ENCODE measurements at places on chromosomes 12 and 14.

DNA sequence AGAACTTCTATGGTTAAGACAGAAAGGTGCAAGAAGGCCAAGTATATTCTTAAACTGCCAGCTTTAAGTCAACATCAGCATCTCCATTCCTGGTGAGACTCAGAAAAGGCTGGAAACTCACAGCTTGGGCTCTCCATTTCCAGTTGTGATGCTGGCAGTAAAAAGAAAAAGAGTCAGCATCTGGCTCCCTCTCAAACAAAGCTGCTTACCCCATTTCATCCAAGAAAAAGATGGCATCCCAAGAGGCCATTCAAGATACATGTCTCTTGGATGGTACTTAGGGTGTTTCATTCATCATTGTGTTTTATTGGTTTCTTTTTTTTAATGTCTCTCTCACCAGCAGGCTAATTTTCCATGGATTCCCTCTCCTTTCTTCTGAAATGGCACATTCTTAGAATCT lies 61.9 kb downstream of the DCAF5 start:
- DNase-seq, result no peak

DNA sequence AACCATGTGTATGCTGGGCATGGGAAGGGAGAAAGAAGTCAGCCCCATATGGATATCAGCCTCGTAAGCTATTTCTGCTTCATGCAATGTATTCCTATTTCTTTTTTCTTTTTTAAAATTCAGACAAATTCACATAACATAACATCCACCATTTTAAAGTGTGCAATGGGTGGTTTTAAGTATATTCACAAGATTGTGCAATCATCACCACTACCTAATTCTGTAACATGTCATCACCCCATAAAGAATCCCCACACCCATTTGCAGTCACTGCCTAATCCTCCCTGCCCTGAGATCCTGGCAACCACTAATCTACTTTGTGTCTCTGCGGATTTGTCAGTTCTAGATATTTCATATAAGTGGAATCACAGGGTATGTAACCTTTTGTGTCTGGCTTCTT lies 9.5 kb downstream of the POMT2 start:
- DNase-seq, result no peak

- DNase-seq, result peak; percentile 42
These were observed 353.4 kb downstream of the KCNH5 start for GRCh38 chr14:62691647-62692489.

GRCh38 chr14:52021957-52022600 lies 32.7 kb downstream of the RTRAF start:
- DNase-seq, result no peak

- no peak for DNase-seq
These were observed 2.3 kb downstream of the HMGA2 start for GRCh38 chr12:65826353-65827171.

- DNase-seq, result no peak
These were observed 18.0 kb upstream of the OR4K5 start for GRCh38 chr14:19902409-19902808.

- DNase-seq, result no peak
These were observed 113.4 kb upstream of the DYRK2 start for GRCh38 chr12:67535176-67535575.

GRCh38 chr12:93387780-93388179 lies 10.1 kb downstream of the NUDT4 start:
- DNase-seq, result no peak

DNA sequence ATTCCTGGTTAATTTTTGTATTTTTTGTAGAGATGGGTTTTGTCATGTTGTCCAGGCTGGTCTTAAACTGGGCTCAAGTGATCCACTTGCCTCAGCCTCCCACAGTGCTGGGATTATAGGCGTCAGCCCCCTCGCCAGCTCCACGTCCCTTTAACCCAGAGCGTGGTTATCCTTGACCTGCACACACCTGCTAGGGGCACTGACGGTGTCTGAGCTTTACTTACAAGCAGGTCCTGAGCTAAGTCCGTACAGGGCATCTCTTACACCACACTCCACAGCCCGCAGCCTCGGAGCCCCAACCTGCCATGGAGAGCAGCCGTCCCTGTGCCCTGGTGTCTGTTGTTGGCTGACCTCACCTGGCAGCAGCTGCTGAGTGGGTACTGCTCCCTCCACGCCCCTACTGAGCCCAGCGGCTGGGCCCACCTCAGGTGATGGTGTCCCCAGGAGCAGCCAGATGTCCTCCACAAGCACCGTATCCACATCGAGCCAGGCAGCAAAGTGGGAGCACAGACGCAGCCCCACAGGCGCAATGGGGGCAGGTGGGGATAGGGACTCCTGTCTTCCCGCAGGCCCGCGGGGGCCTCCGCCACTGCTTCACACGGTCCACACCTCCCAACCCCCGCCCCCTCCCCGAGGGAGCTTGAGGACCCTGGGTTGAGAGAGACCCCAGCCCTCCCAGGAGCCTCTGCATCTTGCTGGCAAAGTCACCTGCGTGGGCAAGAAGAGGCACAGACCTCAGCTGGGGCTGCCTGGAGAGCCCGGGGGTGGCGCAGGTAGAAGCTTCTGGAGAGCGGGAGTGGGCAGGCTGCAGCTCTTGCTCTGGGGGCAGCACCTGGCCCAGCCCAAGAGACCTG lies 325.4 kb upstream of the SFSWAP start:
- DNase-seq, result no peak

DNA sequence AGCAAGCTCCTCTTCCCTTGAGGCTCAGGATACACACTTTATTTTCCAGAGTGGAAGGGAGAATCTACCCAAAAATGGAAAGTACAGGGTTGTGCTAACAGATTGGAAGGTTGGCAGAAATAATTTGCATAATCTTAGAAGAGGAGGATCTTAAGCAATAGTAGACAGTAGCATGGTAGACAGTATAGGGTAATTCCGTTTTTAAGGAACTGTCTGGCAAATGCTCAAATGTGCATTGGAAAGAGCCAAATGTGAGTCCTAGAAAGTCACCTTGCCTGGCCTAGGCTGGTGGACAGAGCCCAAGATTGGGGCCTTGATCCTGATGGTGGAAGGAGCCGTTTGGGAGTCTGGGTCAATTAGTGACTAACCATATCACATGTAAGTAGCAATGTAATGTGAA lies 13.1 kb upstream of the CARMIL3 start:
- no peak for DNase-seq

DNA sequence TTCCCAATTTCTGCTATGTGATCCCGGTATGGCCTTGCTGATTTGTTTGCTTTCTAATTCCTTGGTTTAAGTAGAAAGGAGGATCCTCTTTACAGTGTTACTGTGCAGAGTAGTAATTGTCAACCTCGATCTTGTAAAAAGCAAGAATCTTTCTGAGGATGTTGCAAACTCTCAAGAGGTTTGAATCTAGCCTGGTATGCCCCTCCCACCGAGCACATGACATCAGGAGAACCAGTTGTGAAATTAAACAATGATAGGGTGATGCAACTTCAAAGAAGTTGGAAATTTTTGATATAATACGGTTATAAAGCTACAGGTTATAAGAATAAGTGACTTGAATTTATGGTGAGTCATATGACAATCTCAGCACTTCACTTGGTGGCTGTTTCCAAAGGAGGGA lies 35.0 kb upstream of the FUT8 start:
- DNase-seq, result no peak

DNA sequence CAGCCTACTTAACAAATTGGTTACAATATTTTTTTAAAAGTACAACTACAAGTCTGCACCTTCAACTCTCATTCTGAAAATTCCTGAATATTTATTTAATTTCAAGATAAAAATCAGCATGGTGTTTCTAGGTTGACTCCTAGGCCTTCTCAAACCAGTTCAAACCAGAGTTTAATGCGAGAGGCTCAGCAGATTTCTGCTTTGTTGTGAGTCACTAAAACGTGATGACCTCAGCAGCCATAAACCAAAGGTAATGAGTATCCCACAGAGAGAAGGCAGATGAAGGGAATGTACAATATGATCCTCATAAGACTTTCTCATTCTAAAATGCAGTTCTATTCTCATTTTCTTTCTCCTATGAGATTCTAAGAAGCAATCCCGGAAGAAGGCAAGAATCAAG lies 1.5 kb downstream of the PRDM4 start:
- DNase-seq, result peak; percentile 25

DNA sequence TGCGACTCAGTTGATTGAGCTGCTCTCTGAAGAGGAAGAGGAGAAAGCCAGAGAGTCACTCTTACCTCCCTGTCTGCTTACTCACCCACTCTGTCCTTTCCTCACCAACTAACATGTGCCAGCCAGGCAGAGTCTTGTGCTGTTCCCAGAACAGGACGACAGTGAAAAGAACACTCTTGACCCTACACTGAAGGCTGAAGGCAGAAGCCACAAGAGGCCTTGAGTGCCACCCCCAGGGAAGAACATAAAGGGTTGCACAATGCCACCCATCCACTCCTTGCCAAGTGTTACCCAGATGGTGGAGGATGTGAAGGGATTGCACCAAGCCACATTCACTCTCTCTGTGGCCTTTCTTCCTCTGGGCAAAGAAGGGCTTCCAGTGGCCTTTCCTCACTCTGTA lies 12.8 kb downstream of the ABHD4 start:
- DNase-seq, result no peak

DNA sequence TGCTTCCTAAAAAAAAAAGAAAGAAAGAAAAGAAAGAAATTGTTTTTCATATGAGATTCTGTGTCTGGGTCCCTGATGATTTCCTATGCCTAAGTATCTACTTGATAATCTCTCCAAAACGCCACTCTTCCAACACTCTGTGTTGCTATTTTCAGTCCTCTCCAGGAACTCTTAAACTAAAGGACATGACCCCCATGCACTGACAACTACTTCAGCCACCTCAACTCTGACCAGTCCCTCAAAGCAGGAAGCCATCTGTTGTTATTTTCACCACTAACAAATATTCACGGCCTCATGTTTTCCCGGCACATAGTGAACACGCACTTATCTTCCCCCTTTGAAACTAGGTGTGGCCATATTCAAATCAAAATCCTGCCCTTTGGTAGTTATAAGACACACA lies 259.3 kb downstream of the PPFIA2 start:
- no peak for DNase-seq

DNA sequence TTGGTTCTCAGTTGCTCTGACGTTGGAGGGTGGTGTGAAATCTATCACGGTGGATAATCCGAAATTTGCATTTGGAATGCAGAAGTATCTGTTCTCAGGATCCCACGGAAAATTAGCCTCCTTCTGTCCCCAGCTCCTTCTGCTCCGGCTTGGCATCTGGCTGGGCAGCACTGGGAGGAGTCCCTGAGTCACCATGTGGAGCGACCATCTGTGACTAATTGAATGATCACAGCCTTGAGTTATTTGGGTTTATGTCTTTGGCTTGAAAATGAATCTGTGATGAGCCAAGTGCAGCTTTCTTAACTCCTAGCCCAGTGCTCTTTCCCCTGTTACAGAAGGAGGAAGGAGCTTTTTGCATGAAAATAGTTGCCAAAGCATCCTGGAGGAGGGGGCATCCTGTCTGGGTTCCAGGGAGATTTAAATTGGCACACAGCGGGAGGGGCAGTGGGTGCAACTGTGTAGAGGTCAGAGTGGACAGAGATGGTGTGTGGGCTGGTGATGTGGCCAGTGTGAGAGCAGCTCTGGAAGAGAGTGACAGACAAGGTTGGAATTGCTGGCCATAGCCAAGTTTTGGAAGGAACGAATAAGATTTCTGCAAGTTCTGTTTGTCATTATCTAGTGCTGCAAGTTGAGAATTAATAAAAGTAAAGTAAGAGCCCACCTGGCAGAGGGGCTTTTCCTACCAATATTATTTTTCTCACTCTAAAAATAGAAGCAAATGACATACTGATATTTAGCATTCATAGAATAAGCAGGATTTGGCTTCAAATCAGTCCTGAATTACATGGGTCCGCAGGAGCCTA lies 74.4 kb downstream of the SLC24A4 start:
- no peak for DNase-seq

DNA sequence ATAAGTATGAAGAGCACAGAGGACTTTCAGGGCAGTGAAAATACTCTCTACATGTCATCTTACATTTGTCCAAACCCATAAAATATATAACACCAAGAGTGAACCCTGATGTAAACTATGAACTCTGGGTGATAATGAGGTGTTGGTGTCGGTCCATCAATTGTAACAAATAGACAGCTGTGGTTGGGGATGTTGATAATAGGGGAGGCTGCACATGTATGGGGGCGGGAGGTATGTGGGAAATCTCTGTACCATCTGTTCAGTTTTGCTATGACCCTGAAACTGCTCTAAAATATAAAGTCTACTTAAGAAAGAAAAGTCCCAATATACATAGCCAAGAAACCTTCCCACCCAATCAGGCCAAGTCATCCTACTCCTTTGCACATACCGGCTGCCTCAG lies 88.5 kb downstream of the GPR135 start:
- no peak for DNase-seq

DNA sequence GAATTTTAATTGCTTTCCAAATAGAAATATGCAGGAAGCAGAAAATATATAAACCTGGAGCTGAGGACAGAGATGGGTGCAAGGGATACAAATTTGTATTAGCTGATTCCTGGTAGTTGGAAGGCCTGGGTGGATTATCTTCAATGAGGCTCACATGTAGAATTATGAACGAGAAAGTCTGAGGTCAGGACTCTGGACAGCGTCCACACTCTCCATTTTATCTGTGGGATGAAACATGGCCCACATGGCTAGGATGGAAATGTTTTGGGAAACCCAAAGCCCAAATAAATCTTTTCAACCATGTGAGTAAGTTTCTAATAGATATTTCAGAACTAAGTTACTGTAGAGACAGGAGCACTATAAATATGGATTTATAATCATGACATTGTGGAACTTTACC lies 256.1 kb downstream of the APAF1 start:
- no peak for DNase-seq

DNA sequence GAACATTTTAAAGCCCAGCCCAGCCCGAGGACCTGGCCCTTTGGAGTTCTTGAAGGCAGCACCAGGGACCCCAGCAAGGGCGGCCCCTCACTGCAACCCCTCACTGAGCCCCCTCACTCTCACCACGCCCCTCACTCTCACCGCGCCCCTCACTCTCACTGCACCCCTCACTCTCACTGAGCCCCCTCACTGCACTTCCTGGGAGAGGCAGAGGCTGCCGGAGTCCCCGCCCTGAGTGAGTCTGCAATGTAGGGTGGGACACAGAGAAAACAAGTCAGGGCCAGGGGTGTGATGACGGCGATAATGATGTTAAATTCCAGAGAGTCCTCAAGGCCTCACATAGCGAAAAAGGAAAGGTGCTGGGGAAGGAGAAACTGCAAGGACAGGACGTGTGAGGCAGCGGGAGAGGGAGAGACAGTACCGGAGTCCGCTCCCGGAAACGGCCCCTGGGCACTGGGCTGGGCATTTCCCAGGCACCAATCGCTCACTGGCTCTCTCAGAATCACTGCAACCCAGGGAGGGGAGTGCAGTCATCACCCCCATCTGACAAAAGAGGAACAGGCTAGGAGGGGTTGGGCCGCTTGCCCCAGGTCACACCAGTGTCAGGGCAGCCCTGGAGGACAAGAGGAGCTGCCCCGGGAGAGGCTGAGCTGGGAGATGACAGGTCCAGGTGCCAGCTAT lies 24.9 kb downstream of the CCDC88C start:
- no peak for DNase-seq

- DNase-seq, result no peak
These were observed 59.3 kb downstream of the DNAI7 start for GRCh38 chr12:25135531-25136154.
